ENCODE measurements at places on chromosomes 6 and 20.
A peak's percentile ranks its signal among the peaks of the same experiment; 100 is the strongest.

- DNase-seq: no peak
These were observed 218.6 kb upstream of the ZFP64 start for GRCh38 chr20:52410182-52410647.

DNA sequence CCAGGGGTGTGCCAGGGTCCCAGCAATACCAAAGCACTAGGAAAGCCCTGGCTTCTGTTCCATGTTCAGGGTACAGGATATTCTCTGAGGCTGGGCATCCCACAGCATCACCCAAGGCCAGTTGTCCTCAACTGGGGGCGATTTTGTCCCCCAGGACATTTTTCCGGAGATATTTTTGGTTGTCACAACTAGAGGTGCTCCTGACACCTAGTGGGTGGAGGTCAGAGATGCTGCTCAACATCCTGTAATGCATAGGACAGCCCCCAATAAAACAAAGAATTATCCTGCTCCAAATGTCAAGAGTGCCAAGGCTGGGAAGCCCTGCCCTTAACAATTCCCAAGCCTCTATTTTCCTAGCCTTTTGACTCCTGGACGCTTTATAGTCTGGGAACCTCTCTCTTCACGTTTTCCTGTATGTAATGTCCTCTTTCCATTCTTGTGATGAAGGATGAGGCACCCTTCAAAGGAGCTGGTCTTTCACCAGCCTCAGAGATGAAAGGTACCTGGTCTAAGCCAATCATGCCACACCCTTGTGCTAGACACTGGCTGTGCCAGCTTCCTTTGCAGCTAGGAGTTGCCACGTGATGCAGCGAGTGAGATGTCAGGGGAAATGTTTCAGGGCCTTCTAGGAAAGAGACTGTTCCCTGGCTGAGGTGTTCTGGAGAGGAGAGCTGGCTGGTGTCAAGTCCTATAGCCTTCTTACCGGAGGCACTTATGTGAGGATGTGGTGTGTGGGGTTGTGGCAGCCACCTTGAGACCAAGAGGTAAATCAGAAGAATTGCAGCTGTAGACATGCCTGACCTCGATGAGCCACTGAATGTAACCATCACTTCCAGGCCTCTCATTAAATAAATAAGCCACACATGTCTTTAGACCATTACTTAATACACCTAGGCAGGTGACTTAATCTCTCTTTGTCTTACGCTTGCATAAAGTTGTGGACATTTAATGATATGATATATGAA lies 23.4 kb upstream of the KCNG1 start:
- DNase-seq: no peak

DNA sequence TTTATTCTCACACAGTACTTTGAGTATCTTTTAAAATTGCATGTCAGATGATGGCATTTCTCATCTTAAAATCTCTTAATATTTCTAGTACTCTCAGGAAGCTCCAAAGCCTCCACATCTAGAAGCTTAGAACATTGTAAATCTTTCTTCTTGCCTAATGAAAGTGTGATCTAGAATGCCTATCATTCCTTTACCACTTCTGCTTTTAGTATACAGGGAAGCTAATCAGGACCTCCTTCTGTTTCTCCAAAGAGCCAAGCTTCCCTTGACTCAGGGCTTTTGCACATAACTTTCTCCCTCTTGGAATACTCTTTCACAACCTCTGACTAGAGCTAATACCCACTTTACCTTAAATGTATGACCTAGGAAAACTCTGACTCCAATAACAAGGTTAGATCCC lies 7.5 kb upstream of the ELOVL4 start:
- no peak for DNase-seq

GRCh38 chr6:166776571-166776970 lies 149.5 kb upstream of the RPS6KA2 start:
- no peak for DNase-seq

- DNase-seq: no peak
These were observed 12.4 kb downstream of the PXMP4 start for GRCh38 chr20:33707668-33708067.

DNA sequence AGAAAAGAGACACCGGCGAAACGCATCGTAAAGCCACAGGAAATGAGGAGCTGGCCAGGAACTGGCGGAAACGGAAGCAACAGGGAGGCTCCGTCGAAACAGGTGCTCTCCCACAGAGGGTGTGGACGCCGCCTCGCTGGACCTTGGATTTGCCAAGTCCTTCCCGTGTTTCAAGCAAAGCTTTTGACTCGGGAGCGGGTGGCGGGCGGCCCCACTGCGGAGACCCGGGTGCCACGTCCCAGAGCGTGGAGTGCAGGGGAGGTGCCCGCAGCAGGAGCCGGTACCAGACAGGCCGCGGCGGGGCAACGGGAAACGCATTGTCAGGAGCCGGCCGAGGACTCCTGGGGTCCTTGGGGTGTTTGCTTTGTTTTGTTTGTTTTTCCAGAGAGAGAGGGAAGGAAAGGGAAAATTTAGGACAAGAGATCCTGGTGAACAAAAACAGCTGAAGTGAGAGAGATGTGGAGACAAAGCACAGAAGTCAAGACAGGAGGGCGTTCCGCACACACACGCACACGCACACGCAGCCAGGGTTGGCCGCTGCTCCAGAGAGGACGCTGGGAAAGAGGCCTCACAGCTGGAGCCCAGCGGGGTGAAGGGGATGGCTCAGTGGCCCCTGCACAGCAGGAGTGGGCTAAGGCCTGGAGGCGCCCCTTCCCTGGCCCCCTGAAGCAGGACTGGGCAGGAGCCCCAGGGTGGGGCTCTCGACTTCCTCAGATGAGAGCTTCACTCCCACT lies 50.9 kb upstream of the CHRNA4 start:
- no peak for DNase-seq

GRCh38 chr6:99645986-99646385 lies 39.4 kb downstream of the PRDM13 start:
- no peak for DNase-seq

DNA sequence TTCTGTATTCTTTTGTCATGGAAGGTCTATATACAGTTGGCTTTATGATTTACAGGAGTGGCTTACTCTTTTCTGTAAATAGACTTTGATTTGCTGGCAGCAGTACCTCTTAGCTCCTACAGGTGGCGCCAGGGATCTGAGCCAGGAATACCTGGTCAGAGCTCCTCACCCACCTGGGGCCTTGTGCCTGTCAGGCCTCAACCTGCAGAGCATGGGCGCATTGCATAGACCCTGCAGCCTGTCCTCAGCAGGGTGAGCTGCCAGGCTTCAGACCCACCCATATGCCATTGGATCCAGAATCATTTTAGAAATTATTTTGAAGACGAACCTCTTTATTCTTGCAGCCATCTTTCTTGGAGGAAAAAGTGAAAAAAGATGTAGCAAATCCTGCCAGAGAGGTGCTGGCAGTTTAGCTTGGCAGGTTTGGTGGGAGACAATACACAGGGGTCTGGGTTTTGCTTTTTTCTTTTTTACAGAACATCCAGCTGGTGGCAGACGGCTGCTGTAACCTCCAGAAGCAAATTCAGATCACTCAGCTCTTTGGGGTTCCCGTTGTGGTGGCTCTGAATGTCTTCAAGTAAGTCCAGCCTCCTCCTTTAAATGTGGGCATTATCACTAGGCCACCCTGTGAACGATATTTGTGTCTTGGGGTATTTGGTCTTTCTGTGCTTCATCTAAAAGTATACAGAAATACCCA lies 149.1 kb downstream of the MTHFD1L start:
- peak; percentile 41 for DNase-seq

DNA sequence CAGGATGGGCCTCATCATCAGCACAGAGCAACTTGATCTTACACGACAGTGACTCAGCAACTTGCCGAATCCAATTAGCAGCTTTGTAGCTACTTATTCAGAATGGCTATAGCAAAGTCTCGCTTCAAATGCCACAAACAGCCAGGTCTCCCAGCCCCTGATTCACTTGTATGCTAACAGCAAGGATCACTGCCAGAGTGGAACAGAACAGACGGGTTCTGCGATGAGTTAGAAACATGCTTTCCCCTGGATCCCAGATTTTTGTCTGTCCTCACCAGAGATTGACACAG lies 254.4 kb downstream of the NRN1 start:
- DNase-seq: no peak

- no peak for DNase-seq
These were observed 20.5 kb downstream of the PERP start for GRCh38 chr6:138086573-138087196.

DNA sequence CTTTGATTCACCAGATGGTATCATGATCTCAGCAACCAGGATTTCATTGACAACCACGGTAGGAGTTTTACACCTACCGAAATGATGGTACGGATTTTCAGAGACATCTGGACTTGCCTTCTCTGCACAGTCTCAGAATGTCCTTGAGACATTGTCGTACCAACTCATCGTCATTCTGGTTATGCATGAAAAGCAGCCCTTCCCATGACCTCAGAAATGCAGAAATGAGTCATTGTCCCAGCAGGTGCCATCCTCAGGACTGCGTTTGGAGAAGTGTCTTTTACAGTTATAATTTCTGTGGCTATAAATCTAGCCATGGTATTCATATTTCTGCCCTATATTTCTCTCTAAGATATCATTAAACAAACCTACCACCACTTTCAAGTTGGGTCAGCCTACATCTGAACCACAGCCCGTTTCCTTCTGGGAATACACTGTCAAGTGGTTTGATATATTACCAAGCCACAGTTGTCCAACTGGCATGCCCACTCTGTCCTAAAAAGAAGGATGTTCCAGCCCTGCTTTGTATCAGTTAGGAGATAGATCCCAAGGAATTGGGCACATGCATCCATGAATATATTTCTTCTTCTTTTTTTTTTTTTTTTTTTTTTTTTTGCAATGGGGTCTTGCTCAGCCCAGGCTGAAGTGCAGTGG lies 7.5 kb upstream of the BFSP1 start:
- no peak for DNase-seq

GRCh38 chr6:47203266-47203937 lies 106.3 kb downstream of the TNFRSF21 start:
- no peak for DNase-seq

Measured in stimulated activated CD4-positive, alpha-beta T cell treated with anti-CD3 and anti-CD28 coated beads, Interleukin-4, amount 100 ng/mL, for 48 hours (primary cell).